ENCODE measurements at places on chromosomes 11 and 22. TPM values are rescaled to one million over a fixed set of nuclear protein-coding genes. Genes with fewer than 3 reads are reported as not detected.

LRRC74B gene
- not detected for total RNA-seq

LRP5 gene
- 38.6 TPM for total RNA-seq

EIF3F gene
- total RNA-seq: 302 TPM

HARBI1 gene
- total RNA-seq: 3.2 TPM

XKR3 gene
- total RNA-seq: not detected

SHISA8 gene
- total RNA-seq: not detected

RIBC2 gene
- 0.12 TPM for total RNA-seq

PVALB gene
- total RNA-seq: not detected

MRGPRX3 gene
- total RNA-seq: not detected

NRIP3 gene
- 3.7 TPM for total RNA-seq

SYCE3 gene
- total RNA-seq: not detected

PNPLA5 gene
- not detected for total RNA-seq

LMO1 gene
- not detected for total RNA-seq

GRAP2 gene
- not detected for total RNA-seq

IGHMBP2 gene
- total RNA-seq: 6.5 TPM

SCARF2 gene
- 21.0 TPM for total RNA-seq

OR6X1 gene
- total RNA-seq: not detected

OR51I1 gene
- not detected for total RNA-seq

RAD9A gene
- 4.8 TPM for total RNA-seq

ACAD8 gene
- 16.2 TPM for total RNA-seq

OR10D3 gene
- not detected for total RNA-seq

CEP126 gene
- total RNA-seq: 1.1 TPM

FXYD2 gene
- total RNA-seq: not detected

CABP4 gene
- not detected for total RNA-seq

C1QTNF6 gene
- total RNA-seq: 12.9 TPM

INS gene
- not detected for total RNA-seq

OR4C13 gene
- total RNA-seq: not detected

SOX10 gene
- total RNA-seq: not detected

PI4KA gene
- total RNA-seq: 37.3 TPM

PAX6 gene
- total RNA-seq: not detected

KRTAP5-1 gene
- total RNA-seq: not detected

SLC7A4 gene
- 0.23 TPM for total RNA-seq

EML3 gene
- 20.2 TPM for total RNA-seq

SUSD2 gene
- 1.2 TPM for total RNA-seq

CDKN1C gene
- 3.0 TPM for total RNA-seq

LAYN gene
- total RNA-seq: 6.5 TPM

PNPLA3 gene
- total RNA-seq: 2.4 TPM

MS4A4E gene
- not detected for total RNA-seq

Data from smooth muscle cell of the coronary artery (primary cell).